GM04503 (cell line): ENCODE measurements at places on chromosomes 3 and 15.

GRCh38 chr15:35696767-35697231 lies 150.8 kb upstream of the DPH6 start:
- DNase-seq = no peak

DNA sequence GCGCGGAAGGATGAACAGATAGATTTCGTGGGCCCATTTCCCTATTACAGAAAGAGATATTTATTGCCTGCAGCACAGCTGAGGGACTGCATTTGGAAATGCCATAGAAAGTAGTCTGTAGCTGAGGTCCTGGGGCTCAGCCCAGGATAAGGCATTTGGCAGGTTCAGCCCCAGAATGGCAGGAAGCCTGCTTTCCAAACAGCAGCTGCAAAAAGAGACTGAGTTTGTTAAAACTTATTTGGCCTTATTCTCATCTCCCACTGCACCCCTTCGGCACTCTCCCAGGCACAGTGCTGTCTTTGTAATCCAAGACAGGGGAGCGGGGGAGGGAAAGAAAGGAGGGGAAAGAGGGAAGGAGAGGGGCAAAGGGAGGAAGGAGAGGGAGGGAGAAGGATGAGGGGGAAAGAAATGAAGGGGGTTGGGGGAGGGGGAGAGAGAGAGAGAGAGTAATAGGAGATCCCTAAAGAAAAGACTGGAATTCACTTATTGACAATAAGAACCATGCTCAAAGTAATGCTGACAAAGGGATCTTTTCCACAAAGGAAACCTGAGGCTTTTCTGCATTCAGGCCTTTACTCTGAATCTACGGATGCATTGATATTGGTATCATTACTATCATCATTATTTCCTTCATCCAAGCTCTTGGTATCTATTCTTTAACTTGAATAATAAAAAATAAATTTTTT lies 94.0 kb upstream of the LRRN1 start:
- DNase-seq = no peak

DNA sequence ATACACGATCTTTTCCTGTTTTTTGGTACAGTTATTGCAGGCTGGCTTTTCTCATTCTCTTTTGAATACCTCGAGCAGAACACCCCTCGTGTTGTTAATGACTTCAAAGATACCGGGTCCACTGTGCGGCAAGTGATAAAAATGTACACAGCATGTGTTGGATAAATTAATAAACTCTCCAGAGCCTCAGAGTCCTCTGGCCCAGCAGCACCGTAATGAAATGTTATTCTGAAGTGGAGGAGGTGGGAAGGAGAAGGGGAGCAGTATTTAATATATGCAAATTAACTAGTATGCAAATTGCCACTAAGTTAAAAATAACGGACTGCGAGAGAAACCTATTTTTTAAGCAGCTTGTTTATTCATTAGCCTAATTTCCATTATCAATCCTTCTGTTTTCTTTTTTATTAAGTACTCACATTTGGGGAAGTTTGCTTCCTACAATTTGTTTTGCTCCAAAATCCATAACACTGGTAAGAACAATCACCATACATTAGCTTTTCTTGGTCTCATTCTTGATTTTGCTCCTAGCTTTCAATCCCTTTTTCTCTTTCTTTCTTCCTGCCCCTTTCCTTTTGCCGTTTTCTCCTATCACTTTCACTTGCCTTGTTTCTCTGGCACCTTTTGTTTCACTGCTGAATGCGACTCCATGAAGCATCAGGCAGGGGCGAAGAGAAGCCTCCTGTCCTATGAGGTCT lies 462.3 kb upstream of the PPP2R3A start:
- no peak for DNase-seq

DNA sequence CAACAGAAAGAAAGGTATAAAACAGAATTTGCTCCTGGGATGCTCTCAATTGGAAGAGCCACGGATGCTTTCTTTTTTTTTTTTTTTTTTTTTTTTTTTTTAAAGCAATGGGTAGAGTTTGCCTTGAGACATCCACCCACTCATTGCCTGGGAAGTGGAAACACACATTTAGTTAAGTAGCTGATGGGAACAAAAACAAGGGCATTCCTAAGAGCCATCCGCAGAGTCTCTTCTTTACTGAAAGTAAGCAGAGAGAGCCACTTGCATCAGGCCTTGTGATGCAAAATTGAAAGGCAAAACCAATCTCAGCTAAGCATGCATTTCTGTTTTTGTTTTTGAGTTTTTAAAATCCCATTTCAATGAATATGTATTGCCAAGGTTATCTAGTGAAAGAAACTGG lies 787.9 kb upstream of the LMCD1 start:
- DNase-seq = no peak

GRCh38 chr15:26632500-26632899 lies 140.4 kb downstream of the GABRB3 start:
- no peak for DNase-seq

DNA sequence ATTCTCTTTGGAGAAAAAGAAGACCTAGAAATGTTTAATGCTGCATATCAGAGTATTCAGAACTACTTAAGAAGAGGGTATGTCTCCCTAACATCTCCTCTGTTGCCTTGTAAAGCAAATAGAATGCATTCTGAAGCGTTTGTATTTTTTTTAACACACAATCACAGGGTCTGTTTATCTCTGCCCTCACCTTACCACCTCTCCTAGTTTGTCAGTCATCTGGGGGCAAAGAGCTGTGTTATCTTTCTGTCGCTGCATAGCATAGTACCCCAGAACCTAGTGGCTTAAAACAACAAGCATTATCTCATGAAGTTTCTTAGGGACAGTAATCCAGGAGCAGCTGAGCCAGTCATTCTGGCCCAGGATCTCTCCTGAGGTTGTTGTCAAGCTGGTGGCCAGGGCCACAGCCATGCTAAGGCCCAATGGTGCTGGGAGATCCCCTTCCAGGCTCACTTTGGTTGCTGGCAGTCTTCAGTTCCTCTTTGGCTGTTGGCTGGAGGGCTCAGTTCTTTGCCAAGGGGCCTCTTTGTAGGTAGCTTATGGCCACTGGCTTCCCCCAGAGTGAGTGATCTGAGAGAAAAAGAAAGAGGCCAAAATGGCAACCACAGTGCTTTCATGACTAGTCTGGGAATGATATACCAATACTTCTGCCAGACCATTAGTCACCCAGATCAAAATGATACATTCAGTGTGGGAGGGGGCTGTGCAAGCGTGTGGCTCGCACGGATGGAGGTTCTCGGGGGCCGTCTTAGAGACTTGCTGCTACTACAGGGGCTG lies 17.8 kb downstream of the EDEM1 start:
- no peak for DNase-seq

- no peak for DNase-seq
Measured at GRCh38 chr3:50195501-50196252, 4.3 kb downstream of the GNAT1 start.

DNA sequence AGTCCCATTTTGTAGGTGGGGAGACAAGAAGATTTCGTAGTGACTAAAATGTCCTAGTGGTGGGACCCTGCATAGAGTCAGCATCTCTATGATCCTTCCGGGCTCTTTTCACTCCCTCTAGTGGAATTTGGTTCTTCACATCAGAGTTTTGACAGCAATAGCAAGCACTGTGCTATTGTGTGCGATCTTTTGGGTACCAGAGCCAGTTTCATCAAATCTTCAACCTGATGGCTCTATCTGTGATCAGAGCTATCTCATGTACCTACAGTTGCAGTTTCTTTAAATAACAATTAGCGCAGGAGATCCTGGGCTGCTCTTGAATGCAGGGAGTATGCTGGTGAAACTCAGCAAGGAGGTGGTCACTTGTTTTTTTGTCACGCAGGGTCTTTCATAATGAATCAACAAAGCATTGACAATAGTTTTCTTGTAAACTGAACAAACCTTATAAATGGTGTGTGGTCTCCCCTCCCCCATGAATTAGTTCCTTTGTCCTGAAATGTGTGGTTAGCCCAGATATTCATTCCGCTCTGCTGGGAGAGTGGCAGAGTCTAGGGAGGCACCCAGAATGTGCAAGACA lies 257.2 kb upstream of the SOX2 start:
- DNase-seq = no peak

GRCh38 chr15:35126236-35126635 lies 41.1 kb upstream of the NANOGP8 start:
- no peak for DNase-seq

DNA sequence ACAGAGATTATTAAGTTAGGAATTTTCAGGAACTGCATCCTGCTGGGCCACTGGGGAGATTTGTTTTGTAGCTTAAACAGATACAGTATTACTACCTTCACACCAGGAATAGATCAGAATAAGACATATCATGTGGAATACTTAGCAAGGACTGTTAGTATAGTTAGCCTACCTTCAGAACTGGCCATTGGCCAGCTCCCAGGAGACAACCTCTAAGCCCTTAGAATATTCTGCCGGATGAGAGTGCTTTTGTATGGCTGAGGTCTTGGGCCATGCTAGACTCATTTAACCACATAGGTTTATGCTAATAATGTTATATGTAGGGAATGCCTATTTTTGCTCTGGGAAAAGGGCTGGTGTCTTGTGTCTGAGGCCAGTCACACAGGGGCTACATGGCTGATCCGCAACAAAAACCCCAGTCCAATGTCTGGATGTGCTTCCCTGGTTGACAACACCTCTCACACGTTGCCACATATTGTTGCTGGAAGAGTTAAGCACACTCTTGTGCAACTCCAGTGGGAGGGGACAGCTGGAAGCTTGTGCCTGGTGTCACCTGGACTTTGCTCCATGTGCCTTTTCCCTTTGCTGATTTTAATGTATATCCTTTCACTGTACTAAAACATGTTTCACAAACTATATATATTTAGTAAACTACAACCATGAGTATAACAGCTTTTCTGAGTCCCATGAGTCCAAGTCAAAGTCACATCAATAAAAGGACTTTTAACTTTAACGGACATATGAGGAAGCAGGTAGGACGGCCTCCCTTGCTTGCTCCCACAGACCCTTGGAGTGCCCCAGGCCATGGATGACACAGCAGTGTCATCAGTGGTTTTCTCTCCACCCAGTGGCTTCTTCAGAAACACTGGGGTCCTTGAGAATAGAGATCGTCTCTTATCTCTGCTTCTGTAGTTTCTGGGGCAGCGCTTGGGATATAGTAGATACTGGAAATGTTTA lies 118.0 kb upstream of the C3orf80 start:
- DNase-seq = no peak

- no peak for DNase-seq
Measured at GRCh38 chr3:40920041-40920440, 279.3 kb upstream of the CTNNB1 start.

- DNase-seq = no peak
Measured at GRCh38 chr15:87758794-87759418, 497.6 kb downstream of the NTRK3 start.

DNA sequence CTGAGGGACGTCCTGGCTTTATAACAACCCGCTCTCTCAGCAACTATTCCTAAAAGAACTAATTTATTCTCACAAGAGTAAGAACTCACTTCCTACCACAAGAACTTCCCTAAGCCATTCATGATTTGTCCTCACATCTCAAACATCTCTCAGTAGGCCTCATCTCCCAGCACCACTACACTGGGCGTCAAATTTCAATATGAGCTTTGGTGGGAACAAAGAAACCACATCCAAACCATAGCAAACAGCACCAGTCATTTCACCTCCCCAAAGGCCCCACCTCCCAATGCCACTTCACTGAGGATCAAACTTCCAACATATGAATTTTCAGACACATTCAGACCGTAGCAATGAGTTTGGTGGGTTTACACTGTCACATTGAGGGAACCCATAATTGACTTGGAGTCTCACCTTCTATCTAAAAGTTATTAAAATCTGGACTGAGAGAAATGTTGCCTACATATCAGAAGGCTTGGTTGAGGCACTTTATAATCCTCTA lies 116.4 kb upstream of the AGBL1 start:
- DNase-seq = no peak

GRCh38 chr15:64693134-64693533 lies 82.3 kb downstream of the RBPMS2 start:
- peak; percentile 80 for DNase-seq

- DNase-seq = no peak
Measured at GRCh38 chr3:11559816-11560633, 83.7 kb downstream of the VGLL4 start.

DNA sequence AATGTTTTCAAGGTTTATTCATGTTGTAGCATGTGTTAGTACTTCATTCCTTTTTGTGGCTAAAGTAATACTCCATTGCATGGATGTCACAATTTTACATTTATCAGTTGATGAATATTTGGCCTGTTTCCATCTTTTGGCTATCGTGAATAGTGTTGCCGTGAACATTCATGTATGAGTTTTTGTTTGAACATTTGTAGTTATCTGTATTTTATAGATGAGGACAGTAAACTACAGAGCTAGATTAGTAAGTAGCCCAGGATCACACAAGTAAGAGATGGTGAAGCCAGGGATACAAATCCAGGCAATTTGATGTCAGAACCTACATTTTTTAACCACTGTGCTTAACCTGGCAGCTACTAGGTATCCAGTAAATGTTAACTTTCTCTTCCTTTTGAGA lies 63.2 kb downstream of the ASTE1 start:
- no peak for DNase-seq

DNA sequence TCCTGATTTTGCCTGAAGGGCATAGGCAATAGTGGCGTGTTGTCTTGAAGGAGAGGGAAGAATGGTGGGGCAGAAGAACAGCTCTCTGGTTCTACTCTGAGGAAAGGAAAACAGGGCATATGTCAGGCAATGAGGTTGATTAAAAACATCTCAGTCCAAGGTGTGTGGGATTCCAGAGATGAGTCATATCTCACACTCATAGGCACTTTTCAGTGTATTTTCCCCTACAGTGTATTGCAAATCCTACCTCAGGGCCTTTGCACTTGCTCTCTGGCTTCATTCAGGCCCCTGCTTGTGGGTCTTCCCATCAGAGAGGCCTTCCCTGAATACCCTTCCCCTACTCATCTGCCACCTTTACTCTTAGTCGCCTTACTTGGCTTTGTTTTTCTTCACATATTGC lies 107.8 kb downstream of the SLCO3A1 start:
- no peak for DNase-seq

- DNase-seq = no peak
Measured at GRCh38 chr15:84750583-84751092, 2.2 kb downstream of the ZNF592 start.

- DNase-seq = no peak
Measured at GRCh38 chr15:52336529-52336928, 40.9 kb upstream of the MYO5C start.

GRCh38 chr3:155412904-155413303 lies 119.4 kb upstream of the STRIT1 start:
- no peak for DNase-seq

GRCh38 chr3:176469694-176470205 lies 727.5 kb downstream of the TBL1XR1 start:
- DNase-seq = no peak

DNA sequence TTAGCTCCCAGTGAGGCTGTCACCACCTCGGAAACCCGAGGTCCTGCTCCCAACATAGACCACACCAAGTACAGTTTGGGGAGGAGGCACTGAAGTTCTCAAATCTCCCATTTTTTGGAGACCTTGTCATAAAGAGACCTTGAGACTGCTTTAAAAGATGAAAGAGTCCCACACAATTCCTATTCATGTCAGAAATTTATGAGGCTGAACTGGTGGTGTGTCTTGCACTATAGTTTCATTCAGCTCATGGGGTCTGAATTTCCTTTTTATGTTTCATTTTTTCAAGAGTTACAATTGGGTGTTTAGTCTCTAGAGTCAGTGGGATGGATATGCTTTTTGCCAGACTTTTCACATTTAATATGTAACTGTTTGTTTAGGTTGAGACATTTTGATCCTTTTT lies 318.1 kb upstream of the LRRFIP2 start:
- DNase-seq = no peak
